Stimulated activated CD4-positive, alpha-beta T cell treated with anti-CD3 and anti-CD28 coated beads, Interleukin-1b, Interleukin-23, amount 100 ng/mL, for 48 hours (primary cell): ENCODE measurements at places on chromosomes 12 and 14.

DNA sequence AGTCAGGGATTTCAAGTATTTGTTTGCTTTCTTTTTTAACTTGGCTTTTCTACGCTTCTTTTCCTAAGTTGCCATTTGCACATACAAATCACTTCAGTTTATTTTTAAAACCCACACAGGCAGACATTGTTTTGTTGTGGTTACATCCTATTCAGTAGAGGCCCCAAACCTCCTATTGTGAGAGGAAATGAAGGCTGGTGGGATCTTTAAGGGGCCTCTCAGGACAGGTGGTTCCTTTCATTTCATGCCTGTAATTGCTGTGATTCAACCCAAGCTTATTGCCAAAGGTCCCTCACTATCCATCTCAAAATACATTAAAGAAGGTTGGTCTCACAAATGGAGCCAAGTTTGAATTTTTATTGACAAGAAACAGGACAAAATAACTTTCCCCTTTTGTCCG is 257.1 kb downstream of the ADAMTS20 start:
- DNase-seq = no peak

GRCh38 chr12:21980544-21980943 is 39.3 kb upstream of the ABCC9 start:
- DNase-seq = no peak

DNA sequence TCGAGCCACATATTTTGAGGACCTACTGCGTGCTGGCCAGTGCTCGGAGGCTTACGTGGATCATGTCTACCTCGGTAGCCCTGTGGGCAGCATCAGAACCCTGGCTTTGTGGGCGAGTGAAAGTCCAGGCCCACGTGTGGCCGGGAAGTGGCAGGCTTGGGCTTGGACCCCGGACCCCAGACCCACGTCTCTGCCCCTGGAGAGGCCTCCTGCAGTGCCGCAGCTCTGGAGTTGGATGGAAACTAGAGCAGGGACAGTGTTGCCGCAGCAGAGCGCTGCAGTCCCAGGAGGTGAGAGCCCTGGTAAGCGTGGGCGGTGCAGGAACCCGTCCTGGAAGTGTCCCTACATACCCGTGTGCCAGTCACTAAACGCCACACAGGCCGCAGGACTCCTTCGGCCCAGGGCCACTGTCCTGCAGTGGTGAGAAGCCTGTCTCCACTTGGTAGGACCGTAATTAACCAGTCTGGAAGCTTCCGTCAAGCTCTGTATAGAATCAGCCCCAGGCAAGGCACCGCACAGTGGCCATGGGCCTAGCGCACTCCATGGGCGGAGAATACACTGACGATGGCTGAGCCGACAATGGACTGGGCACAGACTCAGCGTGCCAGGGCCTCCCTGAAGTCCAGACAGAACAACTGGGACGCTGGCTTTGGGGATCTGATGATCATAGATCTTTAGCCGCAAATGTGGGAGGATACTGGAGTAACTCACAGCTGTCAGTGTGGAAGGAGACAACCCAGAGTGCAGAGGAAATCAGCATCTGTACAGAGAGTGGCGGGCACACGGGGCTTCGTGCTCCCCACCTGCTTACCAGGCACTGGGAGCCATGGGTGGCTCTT is 219.5 kb downstream of the KIF26A start:
- DNase-seq = no peak

DNA sequence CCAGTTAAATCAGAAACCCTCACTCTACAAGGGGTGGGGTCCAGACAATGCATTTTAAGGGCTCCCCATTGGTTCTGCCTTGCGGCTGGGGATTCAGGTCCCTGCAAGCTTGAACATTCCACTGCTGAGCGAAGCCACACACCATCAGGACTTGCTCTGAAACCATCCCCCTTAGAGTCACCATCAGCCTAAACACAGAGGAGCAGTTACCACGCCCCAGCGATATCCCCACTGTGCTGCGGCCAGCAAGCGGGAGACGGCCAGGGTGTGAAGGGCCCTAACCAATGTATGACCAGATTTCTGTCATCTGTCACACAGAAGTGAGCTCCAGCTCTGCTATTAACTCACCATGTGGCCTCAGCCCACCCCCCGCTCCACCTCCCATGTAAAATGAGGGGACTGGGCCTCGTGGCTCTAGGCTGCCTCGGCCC is 29.7 kb downstream of the CCDC88C start:
- DNase-seq = no peak

DNA sequence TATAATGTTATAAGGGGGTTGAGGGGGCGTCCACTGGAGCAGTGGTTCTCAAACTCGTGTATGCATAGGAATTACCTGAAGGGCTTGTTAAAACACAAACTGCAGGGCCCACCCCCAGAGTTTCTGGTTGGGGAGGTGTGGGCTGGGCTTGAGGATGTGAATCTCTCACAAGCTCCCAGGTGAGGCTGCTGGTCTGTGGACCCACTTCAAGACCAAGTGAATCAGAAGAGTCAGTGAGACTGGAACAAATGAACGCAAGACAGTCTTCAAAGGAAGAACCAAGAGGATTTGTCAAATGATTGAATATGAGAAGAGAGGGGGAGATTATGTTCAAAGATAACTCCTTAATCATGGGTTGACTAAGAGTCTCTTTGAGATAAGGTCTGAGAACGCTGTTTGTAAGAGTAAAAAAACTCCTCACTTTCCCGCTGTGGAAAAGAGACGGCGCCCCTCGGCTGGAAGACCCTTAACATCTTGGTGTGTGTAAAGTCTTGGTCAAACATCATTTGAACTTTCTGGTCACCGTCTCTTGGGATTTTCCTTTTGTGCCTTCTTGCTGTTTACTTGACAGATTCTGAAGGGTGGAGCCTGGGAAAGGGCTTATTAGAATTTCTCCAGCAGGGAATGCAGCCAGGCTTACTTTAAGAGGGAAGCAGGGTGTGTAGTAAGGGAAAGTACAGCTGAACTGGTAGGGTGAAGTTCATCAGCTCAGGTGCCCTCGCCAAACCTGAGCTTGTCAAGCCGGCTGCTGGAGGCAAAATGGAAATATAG is 5.3 kb upstream of the FOXN3 start:
- DNase-seq = peak; percentile 72

DNA sequence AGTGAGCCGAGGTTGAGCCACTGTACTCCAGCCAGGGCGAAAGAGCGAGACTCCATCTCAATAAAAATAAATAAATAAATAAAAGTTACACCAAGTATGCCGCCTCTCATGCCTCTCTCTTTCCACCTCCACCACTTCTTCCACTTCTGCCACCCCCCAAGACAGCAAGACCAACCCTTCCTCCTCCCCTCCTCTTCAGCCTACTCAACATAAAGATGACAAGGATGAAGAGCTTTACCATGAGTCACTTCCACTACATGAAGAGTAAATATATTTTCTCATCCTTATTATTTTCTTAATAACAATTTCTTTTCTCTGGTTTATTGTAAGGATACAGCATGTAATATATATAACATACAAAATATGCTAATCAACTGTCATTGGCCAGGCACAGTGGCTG is 3.6 kb upstream of the TMED2 start:
- no peak for DNase-seq

GRCh38 chr12:102681747-102682146 is 201.4 kb upstream of the IGF1 start:
- no peak for DNase-seq

DNA sequence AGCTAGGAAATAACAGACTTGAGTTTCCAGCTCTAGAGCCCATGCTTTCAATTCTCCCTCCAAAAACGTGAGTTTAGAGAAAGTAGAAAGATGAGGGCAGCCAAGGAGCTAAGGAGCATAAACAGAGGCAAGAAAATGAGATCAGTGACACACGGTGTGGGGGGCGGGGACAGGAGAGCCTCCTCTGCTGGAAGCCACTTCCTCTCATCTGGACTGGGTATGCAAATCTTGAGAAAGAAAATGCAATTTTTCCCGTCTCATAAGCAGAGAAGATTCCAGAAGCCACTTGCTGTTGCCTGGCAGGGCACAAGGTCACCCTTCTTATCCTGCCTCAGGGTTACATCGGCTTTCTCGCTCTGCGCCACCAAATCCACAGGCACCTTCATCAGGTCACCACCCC is 6.0 kb downstream of the OR10P1 start:
- DNase-seq = no peak

DNA sequence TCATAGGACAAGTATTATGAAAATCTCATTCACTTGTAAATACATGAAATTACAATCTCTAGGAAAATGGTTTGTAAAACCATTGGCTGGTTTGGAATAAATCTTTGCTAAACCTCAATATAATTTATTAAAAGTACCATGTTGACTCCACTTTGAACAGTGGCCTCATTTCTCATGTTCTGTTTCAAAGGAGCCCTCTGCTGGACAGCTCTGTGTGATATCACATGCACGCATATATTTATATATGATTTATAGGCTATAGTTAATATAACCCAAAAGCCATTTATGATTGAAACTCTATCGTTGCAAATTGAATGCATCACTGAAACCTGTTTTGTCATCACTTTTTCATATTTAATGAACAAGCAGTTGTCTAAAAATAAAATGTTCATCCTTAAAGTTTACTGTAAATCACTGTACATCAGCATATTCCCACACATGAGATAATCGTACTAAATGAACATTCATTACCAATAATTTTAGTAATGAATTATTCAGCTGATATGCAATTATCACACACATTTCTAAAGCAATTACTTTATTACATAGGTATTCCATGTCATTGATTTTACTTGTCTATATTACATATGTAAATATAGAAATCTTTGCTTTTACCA is 493.8 kb downstream of the NPAS3 start:
- no peak for DNase-seq

GRCh38 chr12:62190689-62191490 is 69.3 kb upstream of the USP15 start:
- DNase-seq = peak; percentile 4

GRCh38 chr14:105411017-105411941 is 8.3 kb upstream of the MTA1 start:
- DNase-seq = no peak

DNA sequence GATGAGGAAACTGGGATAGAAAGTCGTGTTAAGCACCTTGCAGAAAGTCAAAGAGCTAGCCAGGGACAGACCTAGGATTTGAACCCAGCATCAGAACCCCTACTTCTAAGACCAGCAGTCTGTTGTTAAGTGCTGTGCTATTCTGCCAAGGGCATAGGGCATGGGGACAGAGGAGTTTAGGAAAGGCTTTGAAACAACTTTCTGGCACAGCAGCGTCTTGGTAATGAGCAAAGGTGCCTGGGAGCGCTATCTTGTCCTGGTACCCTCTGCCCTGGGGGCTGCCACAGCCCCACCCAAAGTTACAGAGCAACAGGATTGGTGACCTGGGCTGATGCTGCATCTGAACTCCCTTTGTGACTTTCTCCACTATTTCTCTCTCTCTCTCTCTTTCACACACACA is 1108.1 kb downstream of the BCL11B start:
- no peak for DNase-seq

DNA sequence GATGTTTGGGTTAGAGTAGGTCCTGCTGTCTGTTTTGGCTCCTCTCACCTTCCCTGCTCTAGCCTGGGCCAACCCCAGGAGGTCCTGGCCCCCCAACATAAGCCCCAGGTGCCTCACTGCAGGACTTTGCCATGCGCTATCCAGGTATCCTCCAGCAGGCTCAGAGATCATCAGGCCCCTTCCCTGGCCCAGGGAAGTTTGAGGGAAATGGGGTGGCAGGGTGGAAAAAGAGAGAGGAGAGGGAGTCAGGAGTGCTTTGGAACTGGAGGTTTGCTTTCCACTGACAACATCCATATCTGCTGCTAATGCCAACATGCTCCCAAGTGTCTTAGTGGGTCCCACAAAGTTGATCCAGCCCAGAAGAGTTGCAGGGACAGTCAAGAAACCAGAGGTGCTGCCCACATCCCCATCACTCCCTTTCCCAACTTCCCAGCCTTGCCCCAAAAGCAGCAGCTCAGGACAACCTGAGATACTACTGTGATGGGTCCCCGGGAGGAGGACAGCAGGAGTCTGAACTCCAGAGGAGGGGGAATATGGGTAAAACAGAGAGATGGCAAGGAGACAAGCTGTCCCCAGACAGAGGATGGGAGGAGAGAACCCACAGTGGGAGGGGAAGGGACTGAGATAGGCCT is 677 bp downstream of the TNS2 start:
- no peak for DNase-seq

- DNase-seq = no peak
Observed at GRCh38 chr12:110329710-110330109, 48.7 kb downstream of the ATP2A2 start.

DNA sequence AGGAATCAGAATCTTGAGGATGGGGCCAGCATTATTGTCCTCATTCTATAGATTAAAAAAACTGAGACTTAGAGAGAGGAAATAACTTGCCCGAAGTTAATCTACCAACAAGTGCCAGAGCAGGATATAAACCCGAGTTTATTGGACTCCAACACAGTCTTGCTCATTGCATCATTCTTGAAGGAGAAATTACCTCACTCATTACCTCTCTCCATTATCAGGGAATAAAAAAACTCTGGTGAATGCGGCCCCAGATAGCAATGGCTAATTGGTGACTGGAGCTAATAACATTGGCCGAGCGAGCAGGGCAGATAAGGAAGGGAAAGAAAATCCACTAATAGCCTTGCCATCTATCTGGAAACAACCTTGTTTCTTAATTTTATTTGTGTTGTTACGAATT is 24.7 kb upstream of the TMED10 start:
- DNase-seq = no peak

GRCh38 chr14:99065551-99065950 is 206.4 kb downstream of the BCL11B start:
- DNase-seq = no peak

- DNase-seq = no peak
Observed at GRCh38 chr14:101130861-101131260, 227.3 kb upstream of the RTL1 start.

- no peak for DNase-seq
Observed at GRCh38 chr12:89236748-89237383, 115.4 kb downstream of the DUSP6 start.

DNA sequence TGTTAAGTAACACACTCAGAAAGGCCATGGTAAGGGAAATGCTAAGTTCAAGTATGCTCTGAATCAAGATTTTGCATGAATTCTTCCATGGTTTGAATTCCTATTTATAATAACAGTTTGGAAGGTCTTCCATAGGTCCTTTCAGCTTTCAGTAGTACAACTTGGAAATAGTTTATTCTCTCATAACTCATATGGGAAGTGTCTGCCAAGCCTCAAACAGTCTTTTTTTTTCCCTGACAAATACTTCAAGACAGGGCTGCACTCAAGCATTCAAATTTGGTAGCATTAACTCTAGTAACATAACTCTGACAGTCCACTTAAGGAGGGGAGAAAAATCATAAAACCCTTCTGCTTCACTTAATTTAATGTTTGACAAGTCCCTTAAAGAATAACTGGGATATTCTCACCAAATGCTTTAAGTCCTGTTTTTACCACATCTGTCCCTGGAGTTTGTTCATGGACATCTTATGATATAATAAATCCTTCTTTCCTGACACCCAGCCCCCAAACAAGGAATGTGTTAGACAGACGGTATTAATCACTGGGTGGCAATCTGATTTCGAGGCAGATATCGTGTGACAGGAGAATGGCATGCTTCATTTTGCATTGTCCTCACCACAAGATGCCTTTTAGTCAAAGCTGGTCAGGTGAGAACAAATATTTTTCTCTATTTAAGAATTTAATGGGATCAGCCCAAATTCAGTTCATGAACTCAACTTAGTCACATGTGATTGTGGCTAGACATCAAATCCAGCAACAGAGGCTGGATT is 165.7 kb downstream of the BMP4 start:
- DNase-seq = no peak
